Retinal pigment epithelial cell (primary cell): ENCODE measurements at places on chromosomes 5 and 9.

DNA sequence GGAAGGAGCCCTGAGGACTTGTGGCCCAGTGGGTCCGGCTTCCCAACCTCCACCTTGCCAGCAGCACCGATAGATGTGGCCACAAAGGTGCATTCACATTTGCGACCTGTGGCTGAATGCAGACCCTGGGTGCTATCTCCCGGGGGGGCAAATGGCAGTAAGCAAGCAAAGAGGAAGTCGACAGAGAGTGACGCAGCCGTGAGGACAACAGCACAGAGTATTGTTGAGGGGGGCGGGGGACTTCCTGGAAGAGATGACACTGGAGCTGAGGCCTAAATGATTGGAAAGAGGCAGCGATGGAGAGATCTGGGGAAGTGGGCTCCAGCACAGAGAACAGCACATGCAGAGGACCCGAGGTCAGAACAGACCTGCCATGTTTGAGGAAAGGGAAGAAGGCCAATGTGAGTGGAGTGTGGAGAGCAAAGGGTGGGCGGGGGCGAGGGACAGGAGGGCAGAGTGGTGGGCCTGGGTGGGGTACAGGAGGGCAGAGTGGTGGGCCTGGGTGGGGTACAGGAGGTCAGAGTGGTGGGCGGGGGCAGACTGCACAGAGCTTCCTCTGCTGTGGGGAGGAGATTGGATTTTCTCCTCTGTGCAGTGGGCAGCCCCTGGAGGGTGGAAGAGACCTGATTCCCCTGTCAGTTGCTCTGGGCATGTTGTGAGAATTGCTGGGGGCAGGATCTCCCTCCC lies 42.6 kb downstream of the ADAMTS2 start:
- no peak for DNase-seq

DNA sequence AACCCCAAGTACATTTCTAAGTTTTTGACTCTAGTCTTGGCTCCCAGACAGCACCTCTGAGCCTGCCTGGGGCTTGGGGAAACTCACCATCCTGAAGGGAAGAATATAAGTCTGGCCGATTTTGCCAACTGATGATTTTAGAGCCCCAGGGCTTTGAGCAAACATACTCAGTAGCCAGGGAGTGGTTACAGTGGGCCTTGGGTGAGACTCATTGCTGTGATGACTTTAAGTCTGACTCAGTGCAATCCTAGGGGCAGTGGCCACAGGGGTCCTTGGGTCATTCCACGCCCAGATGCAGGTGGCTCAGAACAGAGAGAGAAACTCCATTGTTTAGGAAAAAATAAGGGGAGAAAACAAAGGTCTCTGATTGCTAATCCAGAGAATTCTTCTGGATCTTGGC lies 312.0 kb upstream of the EDIL3 start:
- no peak for DNase-seq

- DNase-seq: no peak
Measured at GRCh38 chr5:55634209-55634805, 77.8 kb downstream of the SLC38A9 start.

- no peak for DNase-seq
Measured at GRCh38 chr5:88724201-88724600, 158.8 kb downstream of the MEF2C start.

DNA sequence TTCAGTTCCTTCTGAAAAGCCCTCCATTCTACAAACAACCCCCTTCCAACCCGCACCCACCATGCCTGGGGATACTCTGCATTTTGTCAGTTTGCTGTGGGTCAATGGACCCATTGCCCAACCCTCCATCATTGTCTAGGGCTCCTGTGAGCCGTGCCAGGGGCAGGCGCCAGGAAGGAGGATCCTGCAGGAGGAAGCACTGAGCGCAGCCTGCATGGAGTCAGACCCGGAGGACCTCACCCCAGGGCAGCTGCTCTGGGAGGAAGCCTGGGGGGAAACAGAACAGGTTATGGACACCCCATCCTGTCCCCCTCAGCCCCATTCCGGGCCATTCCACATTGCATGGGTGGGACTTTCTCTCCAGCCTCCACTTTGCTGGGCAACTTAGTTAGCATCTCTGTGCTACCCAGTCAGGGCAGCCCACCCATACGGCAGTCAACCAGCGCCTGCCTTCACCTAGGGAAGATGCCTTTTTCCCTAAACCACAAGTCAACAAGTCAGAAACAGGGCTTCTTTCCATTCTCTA lies 48.6 kb upstream of the VDAC1 start:
- DNase-seq: no peak

DNA sequence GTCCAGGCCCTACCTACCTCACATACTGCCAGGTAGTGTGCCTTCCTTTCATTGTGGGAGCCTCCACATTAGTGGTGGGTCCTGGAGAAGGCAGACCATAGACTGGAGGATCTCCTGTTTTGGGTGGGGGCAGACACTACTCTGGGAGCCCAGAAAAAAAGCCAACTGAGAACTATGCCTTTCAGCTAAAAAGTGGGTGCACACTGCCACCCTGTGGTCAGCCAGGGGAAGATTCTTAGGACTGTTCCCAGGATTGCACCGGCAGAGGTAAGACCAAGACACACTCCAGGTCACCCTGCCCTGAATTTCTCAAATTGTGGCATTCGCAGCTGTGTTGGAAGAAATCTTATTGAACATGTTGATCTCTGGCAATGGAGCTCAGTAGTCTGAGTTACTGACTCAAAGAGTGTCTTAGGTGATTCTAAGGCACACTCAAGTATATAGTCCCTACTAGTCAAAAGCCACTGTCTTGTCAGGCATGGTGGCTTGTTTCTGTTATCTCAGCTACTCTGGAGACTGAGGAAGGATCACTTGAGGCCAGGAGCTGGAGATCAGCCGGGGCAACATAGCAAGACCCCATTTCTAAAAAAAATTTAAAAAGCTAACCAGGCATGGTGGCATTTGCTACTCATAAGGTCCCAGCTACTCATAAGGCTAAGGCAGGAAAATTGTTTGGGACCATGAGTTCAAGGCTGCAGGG lies 3.6 kb downstream of the SIGMAR1 start:
- DNase-seq: no peak

DNA sequence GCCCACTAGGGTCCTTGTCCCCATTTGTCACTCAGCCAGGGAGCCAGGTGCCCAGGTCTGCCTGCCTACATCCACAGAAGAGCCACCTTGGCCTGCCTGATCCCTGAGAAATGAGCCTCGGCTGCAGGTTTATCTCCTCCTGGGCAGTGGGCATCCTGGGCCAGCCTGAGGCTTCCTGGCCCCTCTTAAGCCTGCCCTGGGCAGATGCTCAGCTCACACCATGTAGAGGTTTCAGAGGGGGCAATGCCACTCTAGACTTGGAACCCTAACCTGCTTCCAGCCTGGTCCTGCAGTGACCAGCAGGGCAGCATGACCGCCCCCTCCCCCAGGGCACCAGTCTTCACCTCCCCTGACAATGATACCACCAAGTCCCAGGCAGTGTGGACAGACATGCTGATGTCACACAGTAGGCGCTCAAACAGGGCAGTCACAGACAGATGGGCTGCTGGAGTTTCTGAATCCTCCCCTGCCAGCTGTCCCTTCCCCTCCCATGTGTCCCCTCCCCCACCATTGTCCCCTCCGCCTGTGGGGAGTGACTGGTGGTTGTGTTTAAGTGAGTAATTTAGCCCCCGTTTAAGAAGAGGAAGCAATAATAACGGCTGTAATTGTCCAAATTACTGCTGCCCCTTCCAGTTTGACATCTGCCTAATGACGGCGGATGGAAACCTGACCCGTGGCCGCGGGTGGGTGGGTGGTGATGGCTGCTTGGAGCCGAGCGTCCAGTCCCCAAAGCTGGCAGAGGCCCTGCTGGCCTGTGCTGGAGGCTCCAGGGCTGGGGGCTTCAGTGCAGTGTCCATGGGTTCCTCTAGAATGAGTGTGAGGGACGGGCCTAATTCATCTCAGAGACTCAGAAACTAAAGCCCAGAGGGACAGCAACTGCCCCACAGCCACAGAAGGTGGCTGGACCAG lies 147.7 kb downstream of the BARX1 start:
- DNase-seq: no peak

DNA sequence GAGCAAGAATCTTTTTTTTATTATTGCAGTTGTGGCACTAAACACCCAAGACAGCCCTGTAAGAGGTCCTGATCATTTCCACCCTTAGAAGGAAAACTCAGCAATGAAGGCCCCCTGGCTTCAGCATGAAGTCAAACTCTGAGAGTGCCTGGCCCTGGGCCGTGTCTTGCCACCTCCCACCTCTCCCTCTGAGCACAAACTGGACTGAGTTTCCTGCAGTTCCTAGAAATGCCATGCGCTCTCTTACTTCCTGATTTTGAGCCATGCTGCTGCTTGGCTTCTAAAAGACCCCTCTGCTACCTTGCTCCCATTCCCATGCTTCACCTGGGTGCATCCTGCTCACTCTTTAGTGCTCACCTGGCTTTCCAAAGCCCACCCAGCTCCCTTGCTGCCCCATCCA lies 140.4 kb upstream of the KLF9 start:
- no peak for DNase-seq

DNA sequence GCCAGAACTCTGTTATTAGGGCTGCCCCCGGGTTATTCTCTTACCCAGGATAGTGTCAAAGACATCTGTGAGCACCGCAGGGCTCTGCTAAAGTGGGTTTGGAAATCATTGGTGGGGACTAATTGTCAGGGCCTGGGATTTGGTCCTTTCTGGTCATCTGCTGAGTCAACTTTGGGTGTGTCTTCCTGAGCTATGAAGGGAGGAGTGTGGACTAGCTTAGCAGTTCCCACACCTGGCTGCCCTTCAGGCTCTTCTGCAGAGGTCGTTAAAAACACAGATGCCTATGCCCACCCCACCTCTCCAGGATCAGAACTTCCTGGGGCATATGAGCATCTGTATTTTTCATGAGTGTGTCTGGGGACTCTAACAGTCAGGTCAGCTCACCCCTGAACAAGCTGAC lies 352.2 kb downstream of the SLIT3 start:
- no peak for DNase-seq

DNA sequence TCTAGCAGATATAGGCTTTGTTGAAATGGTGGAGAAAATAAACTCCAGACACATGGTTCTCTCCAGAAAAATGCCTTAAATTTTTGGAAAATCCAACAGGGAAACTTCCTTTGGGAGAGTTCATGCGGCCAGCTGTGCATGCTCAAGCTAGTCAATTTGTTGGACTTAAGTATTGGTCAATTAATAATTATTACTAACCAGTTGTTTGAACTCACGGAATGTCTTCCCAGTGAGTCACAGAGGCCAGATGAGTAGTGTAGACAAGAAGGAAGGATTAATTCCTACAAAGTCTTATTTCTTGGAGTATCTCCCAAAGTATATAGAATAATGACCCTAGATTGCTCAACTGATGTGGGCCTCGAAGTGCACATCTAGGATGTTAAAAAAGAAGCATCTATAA lies 103.6 kb downstream of the MACIR start:
- no peak for DNase-seq

- DNase-seq: peak; percentile 77
Measured at GRCh38 chr5:179821298-179822058, 773 bp downstream of the SQSTM1 start.

DNA sequence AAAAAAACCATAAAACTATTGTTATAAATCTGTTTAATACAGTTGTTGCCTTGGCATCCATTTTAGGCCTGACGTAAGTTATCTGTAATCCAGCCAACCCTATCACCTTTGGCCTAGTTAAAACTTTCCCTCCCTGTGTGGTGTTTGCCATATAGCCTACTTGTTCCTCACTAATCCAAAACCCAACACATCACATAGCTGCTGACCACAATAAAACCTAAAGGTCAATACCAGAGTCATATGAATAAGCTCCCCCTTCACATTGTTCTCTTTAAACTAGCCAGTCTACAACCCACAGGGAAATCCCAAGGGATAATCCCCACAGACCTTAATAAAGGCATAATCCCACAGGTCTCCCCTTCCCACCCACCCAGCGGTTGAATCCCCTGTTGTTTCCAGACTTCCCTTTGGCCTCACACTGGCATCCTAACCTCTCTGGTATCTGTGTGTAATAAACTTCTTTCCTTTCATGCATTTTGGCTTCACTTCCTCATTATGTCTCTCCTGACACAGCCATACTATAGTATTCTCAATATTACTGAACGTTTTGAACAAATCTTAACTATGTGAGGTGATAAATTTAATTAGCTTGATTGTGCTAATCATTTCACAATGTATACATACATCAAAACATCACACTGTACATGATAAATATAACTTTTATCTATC lies 50.8 kb downstream of the DTWD2 start:
- peak; percentile 90 for DNase-seq

- no peak for DNase-seq
Measured at GRCh38 chr5:31937226-31937625, 236.9 kb downstream of the GOLPH3 start.

DNA sequence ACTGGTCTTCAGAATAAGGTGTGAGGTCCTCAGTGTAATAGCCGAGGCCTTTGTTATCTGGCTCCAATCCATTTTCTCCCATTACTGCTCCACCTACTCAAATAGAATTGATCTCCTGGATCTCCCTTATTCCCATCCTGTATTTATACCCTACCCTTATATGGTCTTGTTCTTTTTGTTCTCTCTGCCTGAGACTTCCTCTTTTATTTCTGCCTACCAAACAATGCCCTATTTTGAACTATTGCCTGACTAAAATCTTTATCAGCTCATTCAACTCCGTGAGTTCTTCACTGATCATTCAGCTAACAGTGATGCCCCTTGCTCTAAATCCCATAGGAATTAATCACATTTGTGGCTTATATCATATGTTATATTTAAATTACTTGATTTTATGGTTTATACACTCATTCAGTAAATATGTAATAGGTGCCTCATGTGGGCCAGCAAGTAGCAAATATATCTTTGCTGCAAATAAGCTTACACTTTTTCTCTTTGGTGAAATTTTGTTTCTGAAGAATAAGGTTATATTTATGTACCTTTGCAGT lies 417.5 kb upstream of the MEF2C start:
- DNase-seq: no peak

DNA sequence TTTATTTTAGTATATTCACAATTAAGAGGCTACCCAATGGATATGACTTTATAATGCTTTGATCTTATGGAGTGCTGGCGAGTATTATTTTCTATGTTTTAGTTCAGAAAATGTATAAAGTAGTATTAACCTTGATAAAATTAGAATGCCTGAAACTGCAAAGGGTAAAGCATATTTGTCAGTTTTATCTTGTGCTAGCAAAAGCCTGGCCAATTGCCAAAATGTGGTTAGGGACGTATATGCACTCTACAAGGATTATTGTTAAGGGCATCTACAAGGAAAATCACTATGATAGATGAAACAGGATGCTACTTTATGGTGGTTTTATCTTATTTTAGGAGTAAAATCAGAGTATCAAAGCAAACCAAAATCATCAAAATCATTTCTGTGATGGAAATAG lies 281.7 kb downstream of the CCDC171 start:
- DNase-seq: peak; percentile 51

GRCh38 chr5:119083679-119084078 lies 12.8 kb downstream of the DMXL1 start:
- no peak for DNase-seq

DNA sequence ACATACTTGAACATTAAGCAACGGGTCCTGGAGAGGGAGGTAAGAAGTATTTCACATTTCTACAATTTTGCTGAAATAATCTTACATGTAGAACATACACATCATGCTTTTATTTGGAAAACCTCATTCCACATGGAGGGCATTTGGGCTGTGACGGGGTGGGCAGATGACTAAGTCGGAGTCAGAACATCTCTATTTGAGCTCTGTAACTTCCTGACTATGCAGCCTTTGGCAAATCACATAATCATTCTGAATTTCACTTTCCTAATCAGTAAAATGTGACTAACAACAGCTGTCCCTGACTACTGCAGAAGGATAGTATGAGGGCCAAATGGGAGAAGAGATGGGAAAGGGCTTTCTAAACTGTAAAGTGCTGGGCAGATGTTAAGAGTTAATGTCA lies 17.1 kb upstream of the IL6ST start:
- no peak for DNase-seq
